ENCODE measurements at places on chromosomes 11 and 22. TPM values are rescaled to one million over a fixed set of nuclear protein-coding genes. Genes with fewer than 3 reads are reported as not detected.

BIRC3 gene
- total RNA-seq: 0.86 TPM

MIOX gene
- not detected for total RNA-seq

HBB gene
- total RNA-seq: not detected

OPCML gene
- total RNA-seq: not detected

KLHDC7B gene
- not detected for total RNA-seq

LRRC56 gene
- total RNA-seq: 1.4 TPM

PNPLA5 gene
- not detected for total RNA-seq
